ENCODE measurements at places on chromosomes 2 and 18. TPM values are rescaled to one million over a fixed set of nuclear protein-coding genes. Genes with fewer than 3 reads are reported as not detected.
A peak's percentile ranks its signal among the peaks of the same experiment; 100 is the strongest.

DNA sequence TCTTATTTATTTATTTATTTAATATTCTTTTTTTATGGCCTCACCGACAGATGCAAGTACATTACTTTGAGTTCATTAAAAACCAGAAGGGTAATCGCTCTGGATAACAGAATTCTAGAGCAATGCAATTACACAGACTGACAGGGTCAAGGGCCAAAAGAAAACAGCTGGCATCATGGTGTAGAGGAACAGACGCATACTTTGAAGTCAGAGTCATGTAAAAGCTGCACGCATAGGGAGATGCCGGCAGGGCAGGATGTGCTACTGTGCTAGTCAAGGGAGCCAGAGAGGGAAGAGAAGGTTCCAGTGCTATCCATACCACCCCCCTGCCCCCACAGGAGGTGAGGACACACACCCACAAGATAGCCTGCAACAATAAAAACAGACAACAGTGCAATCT is 115.2 kb upstream of the TFCP2L1 start:
- no peak overlapping the region for H3K4me3 ChIP-seq
- peaks cover 33% of the 10 kb centered on the region for H3K36me3 ChIP-seq
- no peak for DNase-seq
- H3K4me1 ChIP-seq: peaks cover 12% of the 10 kb centered on the region
- no peak overlapping the region for H3K27ac ChIP-seq
- no peaks in the 10 kb centered on the region for H3K27me3 ChIP-seq

The OTX1 gene
- not detected for total RNA-seq

- H3K4me3 ChIP-seq: no peak overlapping the region
- peaks cover 6% of the 10 kb centered on the region for H3K4me1 ChIP-seq
Measured at GRCh38 chr2:121019756-121020155, 265.2 kb downstream of the TFCP2L1 start.

The METTL8 gene
- total RNA-seq: 27.1 TPM

- H3K27me3 ChIP-seq: no peaks in the 10 kb centered on the region
- H3K27ac ChIP-seq: no peak overlapping the region
- H3K36me3 ChIP-seq: peaks cover 3% of the 10 kb centered on the region
- no peak for DNase-seq
Measured at GRCh38 chr2:119827866-119828507, 68.3 kb downstream of the PTPN4 start.

The CACNB4 gene
- total RNA-seq: 3.4 TPM

DNA sequence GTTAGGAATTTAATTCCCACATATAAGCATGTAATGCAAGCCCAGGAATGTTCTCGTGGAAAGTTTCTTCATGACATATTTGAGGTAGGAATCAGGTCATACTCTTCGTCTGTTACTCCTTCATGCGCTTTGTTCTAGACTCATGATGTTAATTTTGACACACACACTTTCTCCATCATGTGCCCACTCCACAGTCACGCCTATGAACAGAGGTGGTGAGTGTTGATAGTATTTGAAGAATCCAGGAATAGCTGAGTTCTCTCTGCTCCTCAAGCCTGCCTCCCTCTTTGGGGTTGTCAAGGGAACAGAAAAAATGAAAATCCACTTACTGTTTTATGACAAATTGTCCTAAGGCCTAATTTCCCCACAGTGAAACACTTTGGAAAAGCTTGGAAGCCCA is 117.3 kb upstream of the SERPINE2 start:
- no peaks in the 10 kb centered on the region for H3K27me3 ChIP-seq
- DNase-seq: no peak

DNA sequence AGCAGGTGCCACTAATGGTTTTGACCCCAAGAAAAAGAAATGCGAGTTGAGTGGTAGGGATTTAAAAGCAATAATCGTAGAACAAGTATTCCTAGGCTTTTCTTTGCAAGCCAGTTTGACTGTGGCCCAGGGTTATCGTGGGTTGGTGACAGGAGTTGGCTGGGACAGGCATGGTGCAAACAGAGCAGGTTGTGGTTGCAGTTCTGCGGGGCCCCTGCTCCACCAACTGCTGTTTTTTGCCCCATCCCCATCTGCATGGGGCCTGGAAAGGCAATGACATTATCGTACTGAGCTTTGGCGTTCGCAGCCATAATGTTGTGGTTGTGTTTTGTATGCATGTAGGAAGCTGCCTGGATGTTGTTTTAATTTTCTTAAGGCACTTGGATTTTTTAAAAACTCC is 274.0 kb downstream of the TSN start:
- no peak overlapping the region for H3K4me3 ChIP-seq
- H3K27ac ChIP-seq: no peak overlapping the region
- peaks cover 5% of the 10 kb centered on the region for H3K4me1 ChIP-seq
- DNase-seq: peak; percentile 75
- H3K27me3 ChIP-seq: no peaks in the 10 kb centered on the region
- H3K36me3 ChIP-seq: no peaks in the 10 kb centered on the region

DNA sequence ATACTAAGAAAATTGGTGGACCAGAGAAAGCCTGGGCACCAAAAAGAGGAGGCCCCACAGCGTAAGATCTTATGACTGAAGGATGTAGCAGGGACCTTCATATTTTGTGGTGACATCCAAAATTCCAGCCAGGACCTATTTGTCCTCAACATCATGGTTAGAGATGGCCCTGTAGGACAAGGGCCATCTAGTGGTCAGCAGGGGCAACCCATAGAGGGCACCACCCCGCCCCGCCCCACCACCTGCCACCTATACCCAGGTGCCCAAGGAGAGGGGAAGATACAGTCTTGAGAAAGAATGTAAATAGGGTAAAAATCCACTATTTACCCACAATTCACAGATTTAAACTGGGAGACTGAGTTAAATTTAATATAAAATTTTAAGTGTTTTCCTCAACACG is 59.6 kb upstream of the TMEM163 start:
- no peak for DNase-seq
- no peaks in the 10 kb centered on the region for H3K36me3 ChIP-seq
- H3K4me3 ChIP-seq: no peak overlapping the region
- no peaks in the 10 kb centered on the region for H3K4me1 ChIP-seq
- H3K27me3 ChIP-seq: peaks cover 18% of the 10 kb centered on the region
- H3K27ac ChIP-seq: no peak overlapping the region

DNA sequence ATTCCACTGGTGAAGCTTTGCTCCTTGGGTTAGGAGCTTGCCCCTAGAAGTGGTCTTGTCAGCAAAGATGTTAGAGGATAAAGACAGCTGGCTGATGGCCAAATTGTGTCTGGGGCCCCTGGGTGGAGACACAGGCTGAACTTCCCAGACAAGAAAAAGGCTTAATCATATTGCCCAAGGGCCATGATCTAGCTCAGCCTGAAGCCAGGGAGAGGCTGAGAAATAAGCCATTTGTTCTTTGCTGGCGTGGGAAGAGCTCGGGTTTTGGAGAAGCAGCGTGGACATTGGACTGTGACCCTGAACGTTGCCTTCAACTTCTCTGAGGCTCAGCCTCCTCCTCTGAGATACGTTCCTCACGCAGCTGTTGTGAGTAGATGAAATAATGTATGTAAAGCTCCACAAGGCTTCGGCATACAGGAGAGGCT is 153.0 kb downstream of the ZFP36L2 start:
- peaks cover 81% of the 10 kb centered on the region for H3K4me1 ChIP-seq
- H3K27ac ChIP-seq: peak overlapping the region; percentile 85
- no peaks in the 10 kb centered on the region for H3K36me3 ChIP-seq
- H3K4me3 ChIP-seq: no peak overlapping the region
- no peaks in the 10 kb centered on the region for H3K27me3 ChIP-seq
- no peak for DNase-seq

DNA sequence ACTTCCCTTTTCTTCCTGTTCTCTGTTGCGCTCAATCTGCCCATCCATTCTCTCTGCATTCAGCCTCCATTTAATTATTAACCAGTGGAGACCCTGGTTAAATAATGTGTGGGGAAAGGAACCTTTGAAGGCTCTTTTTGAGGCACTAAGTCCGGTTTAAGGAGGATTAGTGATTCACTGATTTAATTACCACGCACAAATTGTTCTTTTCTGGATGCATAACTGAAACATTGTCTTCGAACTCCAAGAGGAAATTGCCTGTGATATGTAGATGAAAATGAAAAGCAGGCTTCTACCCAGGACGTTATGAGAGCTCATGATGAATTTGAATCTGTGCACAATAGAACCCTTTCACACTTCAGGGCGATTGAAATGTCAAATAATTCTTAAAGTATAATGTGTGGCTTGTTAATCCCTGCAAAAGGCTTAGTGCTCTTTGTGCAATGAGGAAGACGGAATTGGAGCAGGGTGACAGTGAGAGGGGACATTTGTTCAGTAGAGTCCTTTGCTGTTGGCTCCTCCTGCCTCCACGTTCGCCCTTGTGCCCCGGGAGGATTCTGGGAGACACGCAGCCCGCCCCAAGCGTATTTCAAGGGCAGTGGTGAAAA is 51.1 kb upstream of the ZNF236 start:
- H3K4me3 ChIP-seq: no peak overlapping the region
- H3K27me3 ChIP-seq: peaks cover 12% of the 10 kb centered on the region
- peak; percentile 63 for DNase-seq
- H3K36me3 ChIP-seq: no peaks in the 10 kb centered on the region

DNA sequence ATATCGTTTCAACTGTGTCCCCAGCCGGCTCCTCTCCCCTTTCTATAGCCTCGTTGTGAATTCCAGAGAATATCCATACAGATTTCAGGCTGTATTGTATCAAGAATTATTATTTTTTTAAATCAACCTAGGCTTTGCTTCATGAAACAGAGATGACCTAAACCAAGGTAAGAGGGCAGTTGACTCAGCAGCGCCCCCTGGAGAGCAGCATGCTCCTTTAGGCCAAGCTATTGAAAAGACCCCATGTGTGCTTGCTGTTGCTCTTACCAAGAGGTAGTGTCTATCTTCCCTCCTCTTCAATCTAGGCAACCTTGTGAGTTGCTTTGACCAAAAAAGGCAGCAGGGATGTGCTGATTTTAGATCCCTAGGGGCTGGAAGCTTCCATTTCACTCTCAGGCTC is 426.7 kb upstream of the SMIM21 start:
- no peaks in the 10 kb centered on the region for H3K4me1 ChIP-seq
- H3K36me3 ChIP-seq: no peaks in the 10 kb centered on the region
- H3K27ac ChIP-seq: no peak overlapping the region
- peak; percentile 53 for DNase-seq
